Omental fat pad (tissue), 4 donors: ENCODE measurements at places on chromosomes 7 and 10. TPM values are rescaled to one million over a fixed set of nuclear protein-coding genes. Genes with fewer than 3 reads are reported as not detected.

DNA sequence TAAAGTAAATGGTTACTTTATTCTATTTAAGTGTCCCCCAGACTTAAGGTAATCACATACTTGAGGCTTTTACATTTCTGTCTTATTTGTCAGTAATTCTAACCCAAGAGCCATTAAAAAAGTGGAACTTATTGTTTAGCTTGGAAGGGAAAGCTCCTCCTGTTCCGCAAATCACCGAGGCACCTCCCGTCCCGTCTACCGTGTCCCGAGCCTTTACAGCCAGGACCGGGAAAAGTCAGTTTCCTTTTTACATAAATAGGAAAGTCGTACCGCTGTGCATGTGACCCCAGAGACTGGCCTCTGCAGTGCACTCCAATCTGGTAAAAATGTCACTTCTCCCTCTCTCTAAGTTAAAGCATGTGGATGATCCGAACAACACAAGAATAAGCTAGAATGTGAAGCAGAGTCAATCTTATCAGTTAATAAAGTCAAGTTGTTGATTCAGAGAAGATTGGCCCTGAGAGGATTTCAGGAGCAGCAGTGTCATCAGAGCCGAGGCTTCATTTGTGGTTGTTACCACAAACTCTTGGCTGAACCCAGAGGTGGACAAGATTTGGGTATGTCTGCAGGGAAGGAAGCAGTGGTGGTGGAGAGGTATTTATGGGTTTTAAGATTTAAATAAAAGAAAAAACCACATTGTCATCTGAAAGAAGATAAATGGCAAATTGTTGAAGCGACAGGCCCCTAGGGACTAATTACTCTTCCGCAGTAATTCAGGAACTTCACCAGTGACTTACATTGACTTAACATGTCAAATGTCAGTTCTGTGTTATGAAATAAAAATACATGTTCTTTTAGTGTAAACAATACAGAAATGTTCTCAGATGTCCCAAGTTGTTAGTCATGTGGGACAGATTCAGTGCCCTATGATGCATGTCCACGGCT, 316.6 kb upstream of the ZNF32 start:
- DNase-seq, result no peak

- no peak for DNase-seq
Measured at GRCh38 chr7:76086070-76086469, 38.2 kb downstream of the MDH2 start.

DNA sequence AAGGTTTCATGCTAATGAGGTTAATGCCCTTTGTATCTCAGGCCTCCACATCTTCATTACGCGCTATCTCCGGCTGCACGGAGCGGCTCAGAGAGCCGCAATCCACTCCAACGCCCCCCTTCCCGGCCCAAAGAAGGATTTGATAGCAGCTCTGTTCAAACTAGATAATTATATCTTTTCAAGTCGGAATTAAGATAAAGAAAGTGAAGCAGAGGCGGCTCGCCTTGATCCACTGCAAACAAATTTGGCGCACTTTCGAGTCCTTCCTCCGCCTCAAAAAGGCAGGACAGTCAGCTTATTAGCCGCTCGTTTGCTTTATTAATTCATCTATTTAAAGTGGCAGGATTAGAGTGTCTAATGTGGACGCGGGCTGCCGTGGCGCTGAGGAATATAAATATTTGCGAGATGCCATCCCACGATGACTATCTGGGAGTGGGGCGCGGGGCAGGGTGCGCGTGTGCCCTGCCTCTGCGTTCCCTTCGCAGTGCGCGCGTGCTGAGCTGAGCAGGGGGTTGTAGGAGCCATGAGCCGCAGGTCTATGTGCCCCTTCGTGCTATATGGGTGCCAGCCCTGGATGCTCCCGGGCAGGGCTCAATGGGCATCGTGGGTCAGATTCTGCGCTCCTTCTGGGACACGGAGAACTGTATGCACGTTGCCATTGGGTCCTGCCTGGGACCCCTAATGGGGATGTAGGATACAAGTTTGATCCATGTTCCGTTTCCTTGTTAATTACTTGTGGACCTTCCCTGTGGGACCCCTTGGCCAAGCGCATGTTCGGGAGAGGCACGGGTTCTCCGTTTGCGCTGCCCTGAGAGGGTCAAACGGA, 9.0 kb downstream of the EMX2 start:
- DNase-seq, result no peak

GRCh38 chr10:49784681-49785080, 22.6 kb upstream of the OGDHL start:
- no peak for DNase-seq

DNA sequence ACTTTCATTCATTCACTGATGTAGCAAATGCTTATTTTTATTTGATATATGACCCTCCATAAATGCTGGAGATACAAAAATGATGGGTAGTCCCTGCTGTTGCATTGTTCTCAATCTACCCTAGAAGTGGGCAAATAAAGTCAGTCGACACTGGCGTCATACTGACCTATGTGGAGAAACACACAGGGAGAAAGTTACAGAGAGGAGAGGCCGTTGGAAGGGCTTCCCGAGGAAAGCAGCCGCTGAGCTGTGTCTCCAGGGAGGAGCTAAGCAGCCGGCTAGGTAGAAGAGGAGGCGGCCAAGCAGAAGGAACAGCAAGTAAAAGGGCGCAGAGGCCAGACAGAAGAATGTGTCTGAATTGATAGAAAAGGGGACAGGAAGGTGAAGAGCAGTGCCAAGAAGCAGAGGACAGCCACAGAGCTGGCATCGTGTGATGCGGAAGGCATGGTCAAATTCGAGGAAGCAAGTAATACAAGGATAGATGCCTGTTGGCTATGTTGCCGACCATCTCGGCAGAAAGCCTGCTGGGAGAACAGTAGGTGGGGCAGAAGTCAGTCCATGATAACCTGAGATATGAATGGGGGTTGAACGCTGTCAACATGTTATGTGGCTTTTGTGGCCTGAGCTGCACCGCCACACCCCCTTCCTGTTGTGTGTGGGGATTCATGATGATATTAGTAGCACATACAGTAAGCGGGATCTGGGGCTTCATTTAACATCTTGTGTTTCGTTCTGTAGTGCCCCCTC, 25.9 kb downstream of the ST8SIA6 start:
- DNase-seq, result no peak

FAM25G gene
- total RNA-seq, result not detected

- DNase-seq, result no peak
Measured at GRCh38 chr10:6082496-6083395, 6.1 kb upstream of the RBM17 start.

DNA sequence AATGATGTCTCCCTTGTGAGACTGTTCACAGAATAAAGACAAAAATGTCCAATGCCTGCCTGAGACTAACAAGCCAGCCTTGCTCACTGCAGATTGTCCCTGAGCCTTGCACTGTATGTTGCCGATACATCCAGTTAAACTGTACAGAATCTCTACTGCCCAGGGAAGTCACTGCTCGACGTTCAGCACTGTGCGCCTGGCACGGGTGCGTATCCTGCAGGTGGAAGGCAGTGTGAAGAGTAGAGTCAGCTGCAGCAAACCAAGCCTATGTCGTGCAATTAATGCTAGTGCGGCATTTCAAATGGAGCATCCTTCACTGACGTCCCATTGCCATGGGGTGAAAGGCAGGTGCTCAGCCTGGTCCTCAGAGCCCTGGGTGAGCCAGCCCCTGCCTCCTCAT, 132.9 kb downstream of the TNS3 start:
- no peak for DNase-seq

DNA sequence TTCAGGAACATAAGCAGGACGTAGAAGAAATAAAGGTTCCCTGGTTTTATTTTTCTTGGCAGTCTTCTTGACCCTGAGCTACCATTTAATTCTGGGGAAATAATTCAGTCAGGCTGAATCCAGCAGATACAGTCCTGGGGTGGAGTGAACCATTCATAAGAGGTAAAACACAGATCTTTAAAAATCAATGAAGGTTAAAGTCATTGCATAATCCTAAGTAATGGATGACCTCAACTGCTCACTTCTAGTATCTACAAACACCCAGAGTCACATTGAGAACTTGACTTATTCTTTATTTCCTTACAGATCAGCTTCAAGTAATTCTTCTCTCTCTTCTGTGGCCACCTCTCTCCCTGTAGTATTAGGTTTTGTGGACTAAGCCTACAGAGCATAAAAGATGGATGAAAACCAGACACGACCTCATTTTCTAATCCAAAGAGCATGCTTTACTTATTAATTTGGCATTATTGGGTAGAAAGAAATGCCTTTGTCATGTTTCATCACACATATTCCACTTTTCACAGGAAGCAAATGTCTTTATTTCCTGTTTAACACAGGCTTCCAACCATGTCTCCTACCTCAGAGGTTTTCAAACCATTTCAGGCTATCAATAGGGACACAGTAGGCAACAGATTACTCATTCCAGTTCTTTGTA, 182.3 kb upstream of the IMMP2L start:
- no peak for DNase-seq

GRCh38 chr10:21092683-21093524, 195.8 kb upstream of the NEBL start:
- DNase-seq, result no peak

YKT6 gene
- 56.6 TPM for total RNA-seq

SPOCK2 gene
- total RNA-seq, result 23.9 TPM

GRCh38 chr7:136692221-136692620, 176.2 kb upstream of the CHRM2 start:
- DNase-seq, result no peak

- DNase-seq, result no peak
Measured at GRCh38 chr7:133051066-133051465, 30.8 kb downstream of the CHCHD3 start.

COL13A1 gene
- total RNA-seq, result not detected

OR2A1 gene
- total RNA-seq, result not detected

PRLHR gene
- total RNA-seq, result not detected

- DNase-seq, result no peak
Measured at GRCh38 chr7:158422196-158422886, 165.3 kb downstream of the PTPRN2 start.

DNA sequence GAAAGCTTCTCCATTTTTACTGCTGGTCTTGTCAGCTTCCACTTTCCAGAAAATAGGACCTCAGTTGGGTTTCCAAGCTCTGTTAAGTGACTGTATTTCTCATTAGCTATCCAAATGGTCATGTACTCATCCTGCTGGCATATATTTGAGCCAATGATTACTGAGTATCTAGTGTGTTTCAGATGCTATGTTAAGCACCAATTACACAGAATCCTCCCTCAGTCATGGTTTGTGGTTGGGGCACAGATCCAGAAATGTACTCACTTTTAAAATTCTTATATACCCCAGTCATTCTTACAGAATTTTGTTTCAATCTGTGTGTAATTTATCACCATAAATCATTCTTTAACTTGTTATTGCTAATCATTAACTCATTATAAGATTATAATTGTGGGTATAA, 362.3 kb upstream of the MTPN start:
- DNase-seq, result no peak
